D721Med (cell line): ENCODE measurements at places on chromosomes 4 and X.

GRCh38 chr4:153408932-153409331 is 57.2 kb upstream of the TMEM131L start:
- DNase-seq: no peak

DNA sequence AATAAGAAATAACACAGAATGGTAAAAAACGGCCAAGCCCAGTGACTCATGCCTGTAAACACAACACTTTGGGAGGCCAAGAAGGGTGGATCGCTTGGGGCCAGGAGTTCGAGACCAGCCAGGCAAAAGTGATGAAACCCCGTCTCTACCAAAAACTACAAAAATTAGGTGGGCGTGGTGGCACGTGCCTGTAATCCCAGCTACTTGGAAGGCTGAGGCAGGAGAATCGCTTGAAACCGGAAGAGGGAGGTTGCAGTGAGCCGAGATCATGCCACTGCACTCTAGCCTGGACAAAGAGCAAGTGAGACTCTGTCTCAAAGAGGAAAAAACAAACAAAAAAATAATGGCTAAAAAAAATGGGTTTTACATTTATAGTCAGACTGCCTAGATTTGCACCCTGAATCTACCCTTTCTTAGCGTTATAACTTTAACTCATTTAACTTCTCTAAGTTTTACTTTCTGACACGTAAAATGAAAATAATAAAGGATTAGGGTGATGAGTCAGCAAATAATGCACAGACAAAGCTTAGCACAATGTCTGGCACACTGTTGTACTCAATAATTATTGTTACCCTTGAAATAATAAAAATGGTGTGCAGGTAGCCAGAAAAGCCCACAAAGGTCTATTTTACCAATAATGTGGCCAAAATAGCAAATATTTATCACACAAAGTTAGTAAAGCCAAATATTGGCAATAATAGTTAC is 55.0 kb downstream of the ATP11C start:
- DNase-seq: no peak

DNA sequence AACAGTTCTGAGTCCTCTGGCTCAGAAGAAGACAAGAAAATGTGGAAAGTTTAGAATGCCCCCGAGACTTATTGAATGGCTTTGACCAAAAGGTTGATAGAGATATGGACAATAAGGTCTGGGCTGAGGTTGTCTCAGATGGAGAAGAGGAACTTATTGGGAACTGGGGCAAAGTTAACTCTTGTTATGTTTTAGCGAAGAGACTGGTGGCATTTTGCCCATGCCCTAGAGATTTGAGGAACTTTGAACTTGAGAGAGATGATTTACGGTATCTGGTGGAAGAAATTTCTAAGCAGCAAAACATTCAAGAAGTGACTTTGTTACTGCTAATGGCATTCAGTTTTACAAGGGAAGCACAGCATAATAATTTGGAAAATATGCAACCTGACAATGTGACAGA is 1549.3 kb upstream of the ADGRL3 start:
- DNase-seq: no peak

DNA sequence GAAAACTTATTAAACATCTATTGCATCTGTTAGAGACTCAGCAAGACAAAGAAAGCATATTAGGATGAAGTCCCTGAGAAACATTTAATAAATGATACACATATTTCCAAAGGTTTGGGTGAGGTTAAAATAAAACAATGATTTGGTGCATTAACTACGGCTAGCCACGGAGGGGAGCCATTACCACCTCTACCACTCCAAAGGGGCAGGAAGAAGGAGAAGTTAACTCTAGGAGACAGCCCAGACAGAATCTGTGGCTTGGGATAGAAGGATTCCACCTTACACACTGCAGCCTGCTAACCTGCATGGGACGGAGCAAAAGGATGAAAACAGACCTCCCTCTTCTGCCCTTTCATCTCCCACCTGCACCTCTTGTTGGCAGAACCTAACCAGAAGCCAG is 189.1 kb upstream of the C1QTNF7 start:
- peak; percentile 18 for DNase-seq

- DNase-seq: no peak
These were observed 8.1 kb downstream of the RASL11B start for GRCh38 chr4:52870225-52870624.

GRCh38 chrX:57573754-57574153 is 18.1 kb upstream of the ZXDB start:
- no peak for DNase-seq

- DNase-seq: no peak
These were observed 163.5 kb downstream of the MGST2 start for GRCh38 chr4:139828966-139829664.

DNA sequence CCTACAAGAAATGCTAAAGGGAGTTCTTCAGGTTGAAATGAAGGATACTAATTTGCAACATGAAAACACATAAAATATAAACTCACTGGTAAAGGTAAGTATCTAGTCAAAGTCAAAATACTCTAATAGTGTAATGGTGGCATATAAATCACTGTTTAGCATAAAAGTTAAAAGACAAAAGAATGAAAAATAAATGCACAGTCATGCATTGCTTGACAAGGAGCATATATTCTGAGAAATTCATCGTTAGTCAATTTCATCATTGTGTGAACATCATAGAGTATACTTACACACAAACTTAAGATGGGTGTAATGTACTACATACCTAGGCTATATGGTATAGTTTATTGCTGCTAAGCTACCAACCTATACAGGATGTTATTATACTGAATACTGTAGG is 194.4 kb upstream of the PDE5A start:
- DNase-seq: no peak

DNA sequence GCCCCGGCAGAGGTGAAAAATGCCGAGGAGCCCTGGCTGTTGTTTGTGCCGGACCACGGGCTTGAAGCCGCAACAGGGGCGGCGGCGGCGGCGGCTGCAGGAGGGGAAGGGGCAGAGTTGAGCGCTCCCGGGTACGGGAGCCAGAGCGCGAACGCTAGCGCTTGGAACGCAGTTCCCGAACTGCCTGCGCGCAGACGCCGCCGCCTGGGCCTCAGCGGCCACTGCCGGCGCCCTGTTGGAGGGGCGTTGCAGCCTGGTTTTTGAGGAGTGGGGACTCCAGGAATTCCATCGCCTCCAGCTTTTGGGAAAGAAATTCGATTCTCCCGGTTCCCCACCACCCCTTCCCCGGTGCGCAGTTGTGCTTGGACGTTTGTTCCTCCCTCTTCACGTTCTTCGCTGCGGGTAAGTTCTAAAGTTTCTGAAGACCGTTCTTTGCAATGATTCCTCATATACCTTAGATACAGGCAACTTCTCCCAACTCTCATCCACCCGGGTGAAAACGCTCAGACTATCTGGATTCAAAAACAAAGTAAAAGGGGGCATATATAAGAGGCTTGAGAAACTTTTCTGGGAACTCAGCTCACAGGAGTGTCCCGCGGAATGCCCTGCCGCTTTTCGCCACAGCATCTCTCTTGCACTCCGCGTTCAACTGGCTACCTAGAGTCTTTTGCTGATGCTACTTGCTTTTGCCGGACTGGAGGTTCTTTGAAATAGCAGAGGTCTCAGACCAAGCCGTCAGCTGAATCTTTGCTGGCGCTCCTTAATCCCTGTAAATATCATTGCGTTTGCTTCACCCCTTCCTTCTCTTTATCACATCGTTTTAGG is 1.0 kb downstream of the FAT4 start:
- DNase-seq: no peak

GRCh38 chr4:40327340-40327739 is 7.8 kb upstream of the CHRNA9 start:
- no peak for DNase-seq

DNA sequence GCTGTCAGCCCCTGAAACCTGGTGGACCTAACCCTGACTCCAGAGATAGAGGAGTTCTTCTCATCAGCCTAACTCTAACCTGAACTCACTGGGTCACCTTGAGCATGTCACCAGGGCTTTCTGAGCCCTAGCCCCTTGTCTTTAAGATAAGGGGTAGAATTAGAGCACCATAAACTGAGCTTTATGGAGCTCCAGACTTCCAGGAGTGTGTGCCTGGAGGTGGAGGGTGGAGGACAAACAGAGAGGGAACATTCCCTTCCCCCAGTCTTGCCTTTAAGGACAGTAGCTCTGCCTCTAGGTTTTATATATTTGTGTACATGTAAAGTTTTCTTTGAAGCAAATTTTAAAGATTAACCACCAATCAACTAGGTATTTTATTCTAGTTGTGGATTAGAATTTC is 83.9 kb upstream of the PACRGL start:
- no peak for DNase-seq

DNA sequence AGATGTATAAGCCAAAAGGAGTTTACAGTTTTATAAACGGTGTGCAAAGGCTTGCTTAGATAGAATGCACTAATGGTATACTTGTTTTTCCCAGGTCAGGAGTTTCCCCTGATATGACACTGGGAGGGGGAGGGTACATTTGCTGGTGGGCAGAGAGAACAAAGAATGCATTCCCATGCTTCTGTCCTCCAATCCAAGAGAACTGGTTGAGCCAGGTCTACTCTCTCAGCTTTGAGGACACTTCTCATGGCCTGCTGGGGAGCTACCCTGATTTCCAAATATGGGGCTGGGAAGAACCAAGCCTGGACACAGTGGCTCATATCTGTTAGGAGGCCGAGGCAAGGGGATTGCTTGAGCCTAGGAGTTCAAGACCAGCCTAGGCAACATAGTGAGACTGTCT is 3.3 kb upstream of the GPC4 start:
- DNase-seq: no peak

- DNase-seq: no peak
These were observed 49.9 kb upstream of the MND1 start for GRCh38 chr4:153294631-153295030.

DNA sequence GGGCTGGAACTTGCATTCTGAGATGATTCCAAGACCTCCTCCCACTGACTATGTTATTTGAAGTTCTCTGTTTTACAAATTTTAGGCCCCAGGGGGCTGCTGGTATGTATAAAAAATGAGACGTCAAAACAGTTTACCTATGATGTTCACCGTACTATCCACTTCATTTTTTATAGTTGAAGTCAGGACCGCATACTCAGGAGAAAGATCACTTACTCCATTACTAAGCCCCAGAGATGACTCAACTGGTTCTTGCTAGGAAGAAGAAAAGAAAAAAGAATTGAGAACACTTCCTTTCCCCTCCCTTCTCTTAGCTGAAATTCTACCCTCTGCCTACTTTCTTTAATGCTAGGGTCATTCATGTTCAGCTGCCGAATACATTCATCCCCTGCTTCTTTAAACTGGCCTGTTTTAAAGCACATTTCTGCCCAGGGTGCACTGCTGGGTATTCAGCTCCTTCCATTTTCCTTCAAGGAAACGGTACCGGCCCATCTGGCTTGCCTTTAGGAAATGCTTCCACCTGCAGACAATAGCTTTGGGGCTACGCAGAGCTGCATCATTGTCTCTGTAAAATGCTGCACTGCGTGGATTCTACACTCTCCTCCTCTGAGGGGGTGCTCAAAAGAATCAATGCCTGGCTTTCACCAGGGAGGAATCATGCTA is 66.2 kb downstream of the IRF2 start:
- no peak for DNase-seq

DNA sequence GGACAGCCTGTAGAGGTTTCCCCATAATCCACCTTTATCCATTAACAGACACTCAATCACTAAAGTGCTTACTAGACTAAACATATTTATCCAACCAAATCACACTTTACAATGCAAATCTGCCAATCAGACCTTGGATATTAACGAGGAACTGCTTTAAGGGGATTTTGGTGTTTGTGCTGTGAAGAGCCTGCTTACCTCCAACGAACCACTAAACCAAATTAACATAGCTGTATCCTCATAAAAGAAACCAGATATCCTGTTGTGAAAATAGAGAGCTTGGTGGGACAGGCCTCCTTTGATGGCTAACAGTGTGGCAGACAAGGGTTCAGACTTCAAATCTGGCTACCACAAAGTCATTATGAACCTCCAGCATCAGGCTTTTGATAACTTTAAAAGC is 252.6 kb upstream of the HAND2 start:
- DNase-seq: no peak

- DNase-seq: no peak
These were observed 2326.8 kb upstream of the AGA start for GRCh38 chr4:179768996-179769395.

GRCh38 chr4:84497504-84498202 is 1.4 kb downstream of the NKX6-1 start:
- no peak for DNase-seq

DNA sequence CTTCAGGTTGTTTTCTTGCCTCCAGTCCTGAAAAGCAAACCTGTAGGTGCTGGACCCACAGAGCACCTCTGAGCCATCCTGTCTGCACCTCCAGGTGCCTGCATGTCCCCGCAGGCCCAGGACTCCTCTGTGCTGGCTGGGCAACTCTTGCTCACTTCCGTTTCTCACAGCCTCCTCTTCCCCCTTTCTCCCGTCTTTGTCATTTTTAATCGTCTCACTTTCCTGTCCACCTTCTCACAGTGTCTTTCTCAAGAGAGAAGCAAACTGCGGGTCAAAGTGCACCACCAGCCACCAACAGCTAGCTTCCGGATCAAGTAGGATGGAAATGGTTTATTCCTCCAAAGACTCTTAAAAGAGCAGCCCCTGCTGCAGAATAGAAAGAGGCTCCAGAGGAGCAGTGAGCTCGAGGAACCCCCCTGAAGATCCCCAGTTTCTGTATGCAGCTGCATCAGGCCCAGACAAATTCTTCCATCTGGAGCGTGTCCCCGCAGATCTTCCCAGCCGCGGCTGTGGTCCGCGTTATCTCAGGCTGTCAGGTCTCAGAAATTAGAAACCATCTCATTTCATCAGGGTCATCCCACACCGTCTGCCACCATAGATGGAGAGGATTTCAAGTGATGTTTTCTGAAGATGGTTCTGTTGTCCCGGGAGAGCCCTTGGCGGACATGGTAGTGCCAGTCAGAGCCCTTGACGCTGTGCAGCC is 87.7 kb downstream of the FHDC1 start:
- no peak for DNase-seq

DNA sequence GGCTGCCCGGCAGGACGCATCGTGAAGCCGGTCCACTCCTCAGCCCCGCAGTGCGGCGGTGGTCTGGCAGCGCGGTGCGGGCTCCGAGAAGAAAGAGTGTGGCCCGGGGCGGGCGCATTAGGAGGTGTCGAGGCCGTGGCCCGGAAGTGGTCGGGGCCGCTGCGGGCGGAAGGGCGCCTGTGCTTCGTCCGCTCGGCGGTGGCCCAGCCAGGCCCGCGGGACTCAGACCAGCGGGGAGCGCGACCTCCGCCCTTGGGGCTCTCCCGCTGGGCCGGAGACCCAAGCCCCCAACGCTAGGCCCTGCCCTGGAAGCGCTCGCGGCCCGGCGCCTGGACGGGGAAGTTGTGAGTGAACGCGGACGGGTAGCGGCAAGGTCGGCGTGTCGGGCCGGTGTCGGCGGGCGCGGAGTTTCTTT is 60.0 kb downstream of the HS3ST1 start:
- no peak for DNase-seq
